A549 treated with AZD2906 at 1 μM for 4 hours (cell line): ENCODE measurements at places on chromosomes 6 and 20. TPM values are rescaled to one million over a fixed set of nuclear protein-coding genes. Genes with fewer than 3 reads are reported as not detected.

Gene SIM1
- not detected in 5 replicates for total RNA-seq

Gene RSPH3
- 4.2 to 5.5 TPM (median 5.1 TPM) in 5 replicates for total RNA-seq

Gene NKAIN4
- total RNA-seq = 3.9 to 6.9 TPM (median 4.7 TPM) in 5 replicates

Gene SMLR1
- 0.02 to 0.03 TPM in 2 of 5 replicates, not detected in the others for total RNA-seq

Gene KIAA1755
- total RNA-seq = 0.13 to 0.22 TPM (median 0.17 TPM) in 5 replicates

Gene GPX5
- not detected in 5 replicates for total RNA-seq

Gene B3GALT4
- total RNA-seq = 0.67 to 1.0 TPM (median 0.95 TPM) in 5 replicates

Gene MROH8
- total RNA-seq = 0.90 to 1.4 TPM (median 1.1 TPM) in 5 replicates

Gene SLC17A2
- total RNA-seq = not detected in 5 replicates

Gene BHLHE23
- total RNA-seq = not detected in 5 replicates

Gene ADGRG6
- 47.7 to 66.8 TPM (median 63.5 TPM) in 5 replicates for total RNA-seq

Gene OPN5
- not detected in 5 replicates for total RNA-seq

Gene GZF1
- total RNA-seq = 9.8 to 12.1 TPM (median 10.5 TPM) in 5 replicates

Gene BPIFB4
- total RNA-seq = not detected in 5 replicates
